ENCODE measurements at places on chromosomes 5 and 9. TPM values are rescaled to one million over a fixed set of nuclear protein-coding genes. Genes with fewer than 3 reads are reported as not detected.
A peak's percentile ranks its signal among the peaks of the same experiment; 100 is the strongest.

GRCh38 chr5:78776637-78777036 lies 128.1 kb upstream of the LHFPL2 start:
- DNase-seq, result no peak

The IRX1 gene
- total RNA-seq, result not detected

- no peak for DNase-seq
These were observed 28.3 kb upstream of the APC start for GRCh38 chr5:112709416-112709815.

- no peak for DNase-seq
These were observed 593.3 kb upstream of the ARRDC3 start for GRCh38 chr5:91976451-91976850.

DNA sequence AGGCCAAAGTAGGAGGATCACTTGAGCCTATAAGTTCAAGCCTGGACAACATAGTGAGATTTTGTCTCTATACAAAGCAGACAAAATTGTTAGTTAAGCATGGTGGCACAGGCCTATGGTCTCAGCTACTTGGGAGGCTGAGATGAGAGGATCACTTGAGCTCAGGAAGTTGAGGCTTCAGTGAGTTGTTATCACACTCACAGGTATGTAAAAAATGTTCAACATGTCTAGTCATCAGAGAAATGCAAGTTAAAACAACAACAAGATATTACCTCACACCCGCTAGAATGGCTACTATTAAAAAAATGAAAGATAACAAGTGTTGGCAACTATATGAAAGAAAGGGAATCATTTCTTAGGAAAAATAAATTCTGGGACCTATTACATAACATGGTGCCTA lies 341.5 kb upstream of the ST8SIA4 start:
- no peak for DNase-seq

The HAUS6 gene
- total RNA-seq, result 34.8 TPM

The GRIN1 gene
- 0.55 TPM for total RNA-seq

DNA sequence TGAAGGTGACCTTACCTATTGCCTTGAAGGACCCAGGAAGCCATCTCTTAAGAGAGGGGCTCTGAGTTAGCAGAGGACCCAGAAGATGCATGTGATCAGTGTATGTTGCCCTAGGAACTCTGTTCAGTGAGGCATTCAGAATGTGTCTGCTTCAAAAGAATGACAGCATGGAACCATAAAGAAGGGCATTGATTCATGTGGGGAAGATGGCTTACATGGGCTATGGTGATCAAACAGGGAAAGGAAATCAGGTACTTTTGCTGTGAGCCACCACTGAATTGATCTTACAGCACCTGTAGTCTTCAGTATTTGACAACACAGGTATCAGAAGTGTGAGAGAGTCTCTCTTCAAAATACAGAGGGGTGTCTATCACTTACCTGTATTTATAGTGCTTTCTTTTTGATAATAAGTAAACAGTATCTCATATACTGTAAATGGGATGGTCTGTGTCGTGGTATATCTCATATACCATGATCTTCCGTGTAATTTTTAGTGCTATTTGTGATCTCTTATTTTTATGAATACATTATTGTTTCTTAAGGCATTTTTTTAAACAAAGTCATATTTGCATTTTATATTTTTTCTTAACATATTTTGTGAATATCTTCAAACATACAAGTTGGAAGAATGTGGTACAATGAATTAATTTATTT lies 57.0 kb downstream of the FOCAD start:
- no peak for DNase-seq

The NR3C1 gene
- 106 TPM for total RNA-seq

- DNase-seq, result no peak
These were observed 43.6 kb upstream of the HRH2 start for GRCh38 chr5:175614223-175614815.

The STPG3 gene
- 1.7 TPM for total RNA-seq

The RASEF gene
- total RNA-seq, result not detected

The NMUR2 gene
- not detected for total RNA-seq

GRCh38 chr5:68027519-68027918 lies 188.0 kb upstream of the PIK3R1 start:
- no peak for DNase-seq

The TMEM232 gene
- total RNA-seq, result 1.7 TPM

DNA sequence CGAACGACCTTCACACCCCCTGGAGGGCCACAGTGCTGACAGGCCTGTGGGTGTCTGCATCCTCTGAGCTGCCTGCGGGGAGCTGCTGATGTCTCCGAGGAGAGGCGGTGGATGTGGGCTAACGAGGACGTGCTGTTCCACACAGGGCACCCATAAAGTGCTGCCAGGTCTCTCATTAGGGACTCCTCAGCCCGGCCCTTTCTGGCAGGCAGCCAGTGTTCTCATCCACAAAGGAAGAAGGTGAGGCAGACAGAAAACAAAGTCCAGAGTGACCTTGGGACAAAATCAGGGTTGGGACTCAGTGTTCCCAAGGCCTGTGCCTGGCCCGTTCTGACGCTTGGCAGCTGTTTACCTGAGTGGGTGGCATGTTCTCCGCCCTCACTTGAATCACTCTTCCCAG lies 29.3 kb downstream of the CARTPT start:
- no peak for DNase-seq

DNA sequence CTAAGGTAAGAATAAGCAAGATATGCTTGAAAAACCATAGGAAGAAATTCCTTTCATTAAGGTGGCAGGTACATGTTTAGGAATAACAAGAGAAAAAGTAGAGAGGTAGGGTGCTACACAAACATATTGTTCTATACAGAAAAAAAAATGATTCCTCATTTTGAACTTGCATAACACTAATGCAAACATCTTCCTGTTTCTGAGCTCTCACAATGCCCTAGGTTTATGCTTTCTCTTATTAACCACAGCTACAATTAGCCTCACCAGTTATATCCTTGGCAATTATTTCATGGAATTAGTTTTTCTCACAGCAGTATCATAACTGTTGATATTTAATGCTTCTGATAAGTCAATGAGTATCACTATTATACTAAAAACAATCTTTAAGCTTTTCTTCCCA lies 20.7 kb downstream of the CEMIP2 start:
- no peak for DNase-seq

DNA sequence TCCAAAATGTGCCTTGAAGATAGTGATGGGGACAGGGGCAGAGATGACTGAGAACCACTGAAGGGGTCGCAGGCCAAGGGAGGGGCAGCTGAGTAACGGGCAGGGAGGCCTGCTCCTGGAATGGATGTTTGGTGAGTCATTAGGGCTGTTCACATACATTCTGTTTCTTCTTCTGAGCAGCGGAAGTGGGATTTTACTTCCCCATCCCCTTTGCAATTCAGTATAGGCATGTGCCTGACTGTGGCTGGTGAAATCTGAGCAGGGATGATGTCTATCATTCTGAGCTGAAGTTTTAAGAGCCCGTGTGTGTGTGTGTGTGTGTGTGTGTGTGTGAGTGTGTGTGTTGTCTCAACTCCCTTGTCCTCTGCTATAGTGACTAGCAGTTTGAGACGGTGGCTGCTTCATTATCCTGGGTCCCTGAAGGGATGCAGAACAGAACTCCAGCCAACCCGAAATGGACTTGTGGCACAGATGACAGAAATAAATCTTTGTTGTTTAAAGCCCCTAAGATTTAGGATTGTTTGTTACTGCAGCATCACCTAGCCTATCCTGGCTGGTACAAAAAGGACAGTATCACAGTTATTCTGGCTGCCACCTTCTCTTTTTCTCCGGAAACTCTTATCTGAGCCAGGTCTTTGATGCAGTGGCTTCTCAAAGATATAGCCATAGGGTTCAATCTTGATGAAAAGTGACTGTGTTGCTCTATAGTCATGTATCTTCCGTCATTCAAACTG lies 29.2 kb upstream of the TGFBI start:
- DNase-seq, result no peak

- no peak for DNase-seq
These were observed 216.7 kb downstream of the BNC2 start for GRCh38 chr9:16653491-16654399.

GRCh38 chr5:135024956-135025729 lies 8.9 kb downstream of the PITX1 start:
- no peak for DNase-seq

GRCh38 chr9:128124873-128125579 lies 2.5 kb downstream of the PTGES2 start:
- peak; percentile 64 for DNase-seq

DNA sequence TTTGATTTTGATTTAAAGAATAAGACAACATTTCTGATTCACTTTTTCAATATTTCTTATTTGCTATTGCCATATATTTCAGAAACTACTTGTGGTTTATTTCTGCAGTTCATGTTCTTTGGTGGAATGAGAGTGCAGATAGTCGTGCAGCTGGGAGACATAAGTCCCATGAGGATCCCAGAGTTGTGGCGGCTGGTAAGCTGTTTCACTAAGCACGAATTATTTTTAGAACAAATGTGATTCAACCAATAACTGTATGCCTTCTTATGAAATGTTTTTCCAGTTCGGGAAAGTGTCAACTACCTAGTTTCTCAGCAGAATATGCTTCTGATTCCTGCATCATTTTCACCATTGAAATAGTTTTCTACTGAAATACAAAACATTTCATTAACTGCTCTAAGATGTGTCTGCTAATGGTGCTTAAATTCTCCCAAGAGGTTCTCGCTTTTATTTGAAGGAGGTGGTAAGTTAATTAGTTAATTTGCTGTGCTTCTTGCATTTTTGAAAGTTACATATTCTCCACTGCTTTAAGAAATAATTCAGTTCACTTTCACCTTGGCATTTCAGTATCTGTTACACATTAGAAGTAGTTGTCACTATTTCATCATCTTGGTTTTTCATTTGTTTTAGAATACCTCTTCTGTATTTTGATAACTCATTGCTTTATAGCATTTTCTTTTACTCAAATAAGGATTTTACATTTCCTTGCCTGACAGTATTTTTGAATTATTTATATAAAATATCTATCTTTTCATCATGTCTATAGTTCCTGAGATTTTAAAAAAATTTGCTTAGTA lies 9.0 kb downstream of the NIPSNAP3B start:
- peak; percentile 70 for DNase-seq

GRCh38 chr9:137295238-137295811 lies 6.7 kb downstream of the NRARP start:
- peak; percentile 61 for DNase-seq

The DMGDH gene
- 1.5 TPM for total RNA-seq

DNA sequence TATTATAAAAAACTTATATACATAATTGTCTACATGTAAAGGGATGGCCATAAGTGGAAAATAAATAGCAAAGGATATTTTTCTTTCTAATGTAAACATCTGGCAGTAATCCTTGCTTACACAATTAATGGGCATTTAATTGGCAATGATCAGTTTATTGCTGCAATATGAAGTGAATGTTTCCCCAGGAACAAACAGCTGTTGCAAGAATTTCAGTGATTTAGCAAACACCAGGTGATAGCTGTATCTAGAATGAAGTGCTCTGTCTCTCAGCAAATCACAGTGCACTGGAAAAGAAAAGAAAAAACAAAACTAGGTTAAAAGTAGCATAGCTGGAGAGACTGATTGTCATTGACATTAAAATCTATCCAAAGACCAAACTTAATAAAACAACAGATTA lies 594.5 kb upstream of the ARRDC3 start:
- no peak for DNase-seq

The C1QTNF2 gene
- total RNA-seq, result not detected

The CLIC3 gene
- not detected for total RNA-seq

DNA sequence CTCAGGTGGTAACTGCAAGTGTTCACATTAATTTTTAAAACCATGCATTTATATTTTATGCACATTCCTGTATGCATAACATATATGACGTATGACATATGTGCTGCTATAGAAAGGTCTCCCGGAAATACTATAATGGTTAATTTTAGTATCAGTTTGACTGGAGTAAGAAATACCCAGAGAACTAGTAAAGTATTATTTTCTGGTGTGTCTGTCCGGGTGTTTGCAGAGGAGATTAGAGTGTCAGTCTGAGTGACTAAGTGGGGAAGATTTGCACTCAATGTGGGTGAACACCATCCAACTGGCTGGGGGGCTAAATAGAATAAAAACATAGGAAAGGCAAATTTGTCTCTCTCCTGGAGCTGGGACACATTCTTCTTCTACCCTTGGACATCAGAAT lies 26.9 kb downstream of the UIMC1 start:
- DNase-seq, result no peak

DNA sequence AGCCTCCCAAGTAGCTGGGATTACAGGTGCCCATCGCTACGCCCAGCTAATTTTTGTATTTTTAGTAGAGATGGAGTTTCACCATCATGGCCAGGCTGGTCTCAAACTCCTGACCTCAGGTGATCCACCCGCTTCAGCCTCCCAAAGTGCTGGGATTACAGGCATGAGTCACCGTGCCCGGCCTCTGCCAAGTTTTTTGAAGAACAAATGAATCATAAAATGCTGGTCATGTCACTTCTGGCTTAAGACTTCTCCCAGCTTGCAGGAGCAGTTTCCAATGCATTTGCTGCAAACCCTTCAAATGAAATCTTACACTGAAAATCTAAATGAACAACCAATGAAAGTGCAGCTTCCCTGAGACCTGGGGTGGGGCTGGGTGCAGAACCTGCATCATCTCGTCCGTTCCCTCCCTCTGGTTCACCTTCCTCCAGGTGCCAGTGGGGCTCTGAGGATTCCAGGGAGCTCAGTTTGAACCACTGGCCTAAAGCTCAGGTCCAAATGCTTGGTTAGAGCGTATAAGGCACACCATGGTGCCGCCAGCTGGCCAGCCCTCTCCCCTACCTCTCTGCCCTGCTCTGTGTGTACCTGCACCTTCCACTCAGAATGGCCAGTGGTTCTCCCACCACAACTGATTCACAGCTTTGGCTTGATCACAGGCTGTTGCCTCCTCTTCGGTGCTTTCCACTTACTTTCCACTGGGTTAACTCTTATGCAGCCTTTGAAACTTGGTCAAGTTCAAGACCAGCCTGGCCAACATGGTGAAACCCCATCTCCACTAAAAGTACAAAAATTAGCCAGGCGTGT lies 39.8 kb upstream of the FUBP3 start:
- DNase-seq, result no peak

GRCh38 chr5:116571568-116572349 lies 2.9 kb downstream of the SEMA6A start:
- no peak for DNase-seq

Data from OCI-LY7 (cell line).